ENCODE measurements at places on chromosomes 11 and 22. TPM values are rescaled to one million over a fixed set of nuclear protein-coding genes. Genes with fewer than 3 reads are reported as not detected.

DNA sequence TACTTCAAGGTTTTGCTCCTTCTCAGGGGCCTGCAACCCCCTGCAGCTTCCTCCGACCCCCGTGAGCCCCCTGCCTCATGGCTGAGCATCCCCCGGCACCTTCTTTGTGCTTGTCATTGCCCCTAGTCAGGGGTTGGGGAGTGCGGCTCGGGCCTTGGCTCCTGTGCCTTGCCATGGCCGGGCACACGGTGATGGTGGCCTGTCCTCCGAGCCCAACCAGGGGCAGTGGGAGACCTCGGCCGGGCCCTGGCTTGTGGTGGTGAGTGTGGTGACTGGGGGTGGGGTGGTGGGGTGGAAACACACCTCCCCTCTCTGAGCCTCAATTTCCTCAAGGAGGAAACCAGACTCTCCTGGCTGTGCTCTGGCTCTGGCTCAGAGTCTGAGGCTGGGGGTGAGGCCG, 1.5 kb upstream of the MRGPRG start:
- no peak for DNase-seq
- no peak overlapping the region for H3K27ac ChIP-seq
- no peaks in the 10 kb centered on the region for H3K4me1 ChIP-seq
- H3K27me3 ChIP-seq = peaks cover 23% of the 10 kb centered on the region
- H3K4me3 ChIP-seq = no peak overlapping the region

- peak overlapping the region; percentile 97 for H3K27ac ChIP-seq
- no peaks in the 10 kb centered on the region for H3K27me3 ChIP-seq
- peak; percentile 28 for DNase-seq
- peak overlapping the region; percentile 55 for H3K4me3 ChIP-seq
- H3K4me1 ChIP-seq = peaks cover 57% of the 10 kb centered on the region
These were observed 1.4 kb downstream of the USP47 start for GRCh38 chr11:11843211-11843621.

DNA sequence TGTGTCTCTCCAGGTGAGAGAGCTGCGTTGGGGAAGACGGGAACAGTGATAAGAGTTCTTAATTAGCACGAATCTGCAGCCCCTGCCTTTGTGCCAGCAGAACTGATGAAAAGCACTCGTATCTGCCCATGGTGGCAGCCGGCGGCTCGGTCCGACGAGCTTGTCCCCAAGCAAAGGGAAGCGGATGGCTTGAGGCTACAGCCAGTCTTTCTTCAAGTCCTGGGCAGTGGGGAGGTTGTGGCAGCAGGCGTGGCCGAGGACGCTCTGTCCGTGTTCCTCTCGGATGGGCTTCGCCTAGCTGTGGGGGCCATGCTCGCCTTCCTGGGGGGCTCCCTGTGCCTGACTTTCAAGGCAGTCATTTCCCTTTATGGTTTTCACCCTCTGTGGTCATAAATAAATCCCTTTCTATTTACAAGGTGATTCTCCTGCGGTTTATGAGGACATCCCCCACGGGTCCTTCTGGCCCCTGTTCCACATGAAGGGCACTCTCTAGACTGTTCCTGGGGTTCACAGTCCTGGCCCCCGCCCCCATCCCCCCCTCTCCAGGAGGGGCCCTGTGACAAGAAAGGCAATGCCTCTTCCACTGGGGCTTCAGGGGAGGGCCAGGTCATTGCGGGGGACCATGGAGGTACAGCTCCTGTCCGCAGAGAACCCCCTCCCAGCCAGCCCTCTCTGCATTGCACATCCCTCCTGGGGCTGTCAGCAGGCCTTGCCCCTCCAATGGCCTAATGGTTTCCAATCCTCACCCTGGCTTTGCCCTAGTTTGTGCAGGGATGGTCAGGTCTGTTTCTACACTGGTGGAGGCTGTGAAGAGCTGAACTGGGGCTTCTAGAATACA, 1212.3 kb downstream of the BRD1 start:
- no peaks in the 10 kb centered on the region for H3K4me1 ChIP-seq
- H3K27ac ChIP-seq = no peak overlapping the region
- no peak overlapping the region for H3K4me3 ChIP-seq
- DNase-seq = no peak

DNA sequence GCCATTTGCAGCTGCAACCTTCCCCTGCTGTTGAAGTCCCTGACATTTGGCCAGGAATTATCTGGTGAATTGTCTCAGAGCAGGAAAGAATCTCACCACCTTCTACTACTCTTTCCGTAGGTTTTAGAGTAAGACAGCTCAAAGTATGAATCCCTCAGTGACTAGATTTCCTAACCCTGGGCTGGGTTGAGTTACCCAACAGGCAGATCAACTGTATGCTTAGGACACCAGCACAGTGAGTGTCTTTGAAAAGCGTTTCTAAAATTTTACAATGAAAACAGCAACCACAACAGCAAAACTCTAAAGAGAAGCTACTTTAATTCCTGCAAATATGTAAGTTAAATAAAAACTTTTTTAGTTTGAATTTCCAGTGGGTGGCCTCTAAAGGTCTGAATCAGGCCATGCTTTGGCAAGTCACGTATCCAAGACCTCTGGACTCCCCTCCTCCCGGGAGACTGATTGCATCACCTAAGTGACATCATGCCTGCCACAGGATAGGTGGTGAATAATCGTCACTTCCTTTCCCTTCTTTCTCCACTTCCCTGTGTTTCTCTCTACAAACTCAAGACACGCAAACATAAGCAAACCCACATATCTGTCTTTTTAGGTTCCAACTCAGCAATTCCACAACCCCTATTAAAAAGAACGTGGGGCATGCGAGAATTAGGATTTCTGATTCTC, 7.8 kb downstream of the OR8B12 start:
- H3K27me3 ChIP-seq = no peaks in the 10 kb centered on the region
- H3K36me3 ChIP-seq = no peaks in the 10 kb centered on the region
- no peak overlapping the region for H3K27ac ChIP-seq
- H3K4me3 ChIP-seq = no peak overlapping the region
- no peak for DNase-seq
- H3K4me1 ChIP-seq = no peaks in the 10 kb centered on the region

DNA sequence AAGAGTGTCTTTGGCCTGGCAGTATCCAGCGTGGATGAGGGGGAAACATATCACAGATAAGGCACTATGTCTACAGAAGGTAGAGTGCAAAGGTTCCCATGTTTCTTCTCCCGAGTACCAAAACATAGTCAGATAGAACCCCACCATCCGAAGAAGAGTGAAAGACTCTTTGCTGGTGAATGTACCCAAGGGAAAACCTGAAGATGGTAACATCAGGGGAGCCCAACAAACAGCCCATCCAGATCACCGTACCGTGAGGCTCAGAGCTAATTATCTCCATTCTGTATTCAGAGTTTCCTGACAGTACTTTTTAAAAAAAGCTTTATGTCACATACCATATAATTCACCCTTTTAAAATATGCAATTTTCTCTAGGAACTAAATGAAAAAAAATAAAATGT, 44.4 kb downstream of the RAB30 start:
- no peak overlapping the region for H3K27ac ChIP-seq
- no peak for DNase-seq
- H3K36me3 ChIP-seq = no peaks in the 10 kb centered on the region
- no peaks in the 10 kb centered on the region for H3K27me3 ChIP-seq
- H3K4me1 ChIP-seq = peaks cover 4% of the 10 kb centered on the region

DNA sequence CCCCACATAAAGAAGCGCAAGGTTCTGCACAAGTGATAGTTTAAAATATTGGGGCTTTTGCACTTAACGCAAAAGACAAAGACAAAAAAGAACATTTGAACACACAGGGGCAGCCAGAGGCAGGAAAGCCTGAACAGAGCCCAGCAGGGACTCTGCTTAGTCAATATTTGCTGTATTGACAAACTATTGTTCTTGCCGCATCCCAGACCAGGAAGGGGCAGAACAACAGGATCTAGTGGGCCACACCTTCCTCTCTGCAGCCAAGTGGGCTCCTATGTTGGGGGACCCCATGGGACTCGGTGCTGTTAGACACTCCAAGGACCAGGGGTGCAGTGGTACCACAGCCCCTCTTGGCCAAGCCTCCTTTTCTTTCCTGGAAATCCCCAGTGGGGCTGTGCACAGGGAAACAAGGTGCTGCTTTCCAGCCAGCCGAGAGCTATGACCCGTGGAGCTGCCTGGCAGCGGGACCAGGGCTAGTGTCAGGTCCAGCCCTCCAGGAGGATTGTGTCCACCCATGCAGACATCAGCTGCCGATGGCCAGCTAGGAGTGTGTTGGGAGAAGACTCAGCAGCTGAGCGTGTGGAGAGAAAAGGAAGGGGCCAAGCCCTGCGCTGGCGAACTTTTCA, 43.3 kb upstream of the ANO1 start:
- peaks cover 3% of the 10 kb centered on the region for H3K27me3 ChIP-seq
- H3K36me3 ChIP-seq = no peaks in the 10 kb centered on the region
- no peaks in the 10 kb centered on the region for H3K4me1 ChIP-seq
- H3K4me3 ChIP-seq = no peak overlapping the region
- H3K27ac ChIP-seq = no peak overlapping the region
- no peak for DNase-seq

DNA sequence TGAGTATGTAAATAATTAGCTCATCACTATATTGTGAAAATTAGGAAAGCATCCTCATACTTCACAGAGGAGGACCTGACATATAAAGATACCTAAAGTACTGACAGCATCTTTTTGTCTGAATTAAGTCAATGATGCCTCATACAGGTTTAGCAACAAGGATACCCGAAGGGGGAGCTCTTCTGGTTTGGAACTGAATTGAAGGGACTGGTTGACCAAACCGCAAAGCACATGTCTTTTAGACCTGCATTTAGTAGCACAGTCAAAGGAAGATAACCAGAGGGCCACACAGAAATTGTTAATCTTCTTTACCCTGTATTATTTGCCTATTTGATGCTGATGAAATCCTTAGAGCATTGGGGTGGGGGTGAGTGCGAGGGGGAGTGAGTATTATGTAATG, 12.9 kb upstream of the WT1 start:
- H3K36me3 ChIP-seq = no peaks in the 10 kb centered on the region
- H3K27ac ChIP-seq = no peak overlapping the region
- peak; percentile 76 for DNase-seq
- H3K4me1 ChIP-seq = no peaks in the 10 kb centered on the region
- H3K27me3 ChIP-seq = peaks cover 10% of the 10 kb centered on the region

DNA sequence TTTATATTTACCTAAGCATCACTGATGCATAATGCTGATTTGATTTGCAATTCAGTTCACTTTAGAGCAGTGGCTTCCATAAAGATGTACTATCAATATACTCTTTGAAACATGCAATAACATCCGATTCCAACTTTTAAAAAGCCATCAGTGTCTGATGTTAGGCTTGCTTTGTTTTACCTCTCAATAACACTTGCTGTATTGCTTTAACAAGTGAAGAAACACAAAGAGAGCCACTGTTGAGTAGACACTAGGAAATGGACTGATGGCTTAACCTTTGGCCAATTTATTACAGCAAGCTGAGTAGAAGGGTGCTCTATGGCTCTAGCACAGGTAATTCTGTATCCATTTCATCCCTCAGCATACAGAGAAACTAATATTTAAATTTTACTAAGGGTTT, 122.1 kb downstream of the FCHSD2 start:
- no peaks in the 10 kb centered on the region for H3K36me3 ChIP-seq
- H3K27me3 ChIP-seq = no peaks in the 10 kb centered on the region
- H3K4me1 ChIP-seq = no peaks in the 10 kb centered on the region
- H3K27ac ChIP-seq = no peak overlapping the region
- no peak for DNase-seq

- H3K4me1 ChIP-seq = no peaks in the 10 kb centered on the region
- DNase-seq = no peak
- no peak overlapping the region for H3K27ac ChIP-seq
These were observed 15.4 kb upstream of the TMPRSS13 start for GRCh38 chr11:117944554-117944953.

DNA sequence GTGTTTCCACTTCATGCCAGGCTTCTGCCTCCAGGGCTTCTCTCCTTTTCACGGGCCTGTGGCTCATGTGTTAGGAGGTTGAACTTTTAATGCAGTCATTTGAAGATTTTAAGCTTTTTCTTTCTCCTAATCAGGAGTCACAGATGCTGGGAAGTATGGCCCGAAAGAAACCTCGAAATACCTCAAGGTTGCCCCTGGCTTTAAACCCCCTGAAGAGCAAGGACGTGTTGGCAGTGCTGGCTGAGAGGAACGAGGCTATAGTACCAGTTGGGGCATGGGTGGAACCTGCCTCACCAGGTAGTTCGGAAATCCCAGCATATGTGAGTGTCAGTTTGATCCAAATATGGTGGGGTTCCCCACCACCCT, 571 bp downstream of the CCDC15 start:
- peak overlapping the region; percentile 5 for H3K27ac ChIP-seq
- H3K36me3 ChIP-seq = no peaks in the 10 kb centered on the region
- peak overlapping the region; percentile 62 for H3K4me3 ChIP-seq
- H3K27me3 ChIP-seq = peaks cover 23% of the 10 kb centered on the region
- peaks cover 6% of the 10 kb centered on the region for H3K4me1 ChIP-seq
- no peak for DNase-seq

DNA sequence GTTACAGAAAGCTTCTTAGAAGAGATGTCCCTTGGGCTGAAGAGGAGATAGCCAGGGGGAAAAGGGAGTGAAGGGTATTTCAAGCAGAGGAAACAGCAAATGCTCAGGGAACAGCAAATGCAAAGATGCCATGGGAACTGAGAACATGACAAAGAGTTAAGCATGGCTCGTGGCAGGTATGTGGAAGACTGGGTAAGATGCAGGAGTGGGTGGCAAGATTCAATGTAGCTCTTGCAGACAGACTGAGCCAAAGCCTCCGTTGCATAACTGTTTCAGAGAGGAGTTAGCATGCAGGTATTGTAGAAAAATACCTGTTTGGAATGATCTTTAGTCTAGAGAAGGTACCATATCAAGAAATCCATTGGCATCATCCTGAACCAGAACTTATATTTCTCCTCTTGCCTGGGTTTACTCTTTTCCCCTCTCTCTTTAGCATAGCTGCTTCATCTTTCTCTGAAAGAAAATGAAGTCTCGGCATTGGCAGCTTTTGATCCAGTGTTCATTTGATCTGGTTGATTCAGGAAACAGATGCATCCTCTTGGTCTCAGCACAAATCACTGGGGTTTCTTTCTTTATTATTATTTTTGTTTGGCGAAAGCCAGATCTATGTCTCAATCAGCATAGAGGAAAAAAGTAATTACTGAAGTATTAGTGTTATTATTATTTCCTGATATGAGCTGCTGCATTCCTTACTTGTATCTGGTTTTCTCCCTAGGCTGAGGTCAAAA, 41.7 kb upstream of the NUP160 start:
- no peak for DNase-seq
- H3K4me3 ChIP-seq = no peak overlapping the region
- no peaks in the 10 kb centered on the region for H3K36me3 ChIP-seq

DNA sequence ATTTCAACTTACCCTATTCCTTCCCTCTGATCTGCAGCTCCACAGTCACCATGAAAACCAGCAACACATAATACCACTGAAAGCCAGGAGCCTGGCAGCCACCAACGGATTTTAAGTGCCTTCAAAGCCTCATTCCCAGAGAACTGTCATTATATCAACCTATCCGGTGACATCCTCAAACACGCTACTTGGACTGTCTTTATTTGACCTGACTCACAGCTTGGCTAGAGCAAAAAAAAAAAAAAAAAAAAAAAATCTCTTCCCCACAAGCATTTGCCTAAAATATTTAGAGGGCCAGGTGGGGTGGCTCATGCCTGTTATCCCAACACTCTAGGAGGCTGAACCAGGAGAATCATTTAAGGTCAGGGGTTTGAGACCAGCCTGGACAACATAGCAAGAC, 32.4 kb upstream of the ARHGAP32 start:
- H3K4me3 ChIP-seq = no peak overlapping the region
- H3K27ac ChIP-seq = no peak overlapping the region
- peak; percentile 16 for DNase-seq
- H3K36me3 ChIP-seq = no peaks in the 10 kb centered on the region
- H3K27me3 ChIP-seq = no peaks in the 10 kb centered on the region

GRCh38 chr11:22521226-22521625, 104.4 kb downstream of the FANCF start:
- H3K4me1 ChIP-seq = no peaks in the 10 kb centered on the region
- H3K27ac ChIP-seq = no peak overlapping the region
- DNase-seq = no peak

TREH gene
- not detected for total RNA-seq

CADM1 gene
- total RNA-seq = 126 TPM

MPZL3 gene
- total RNA-seq = 0.12 TPM

SHISAL1 gene
- total RNA-seq = 2.8 TPM
